Anterior cingulate cortex (tissue), 58 donors: ENCODE measurements at places on chromosomes 6 and 20.

DNA sequence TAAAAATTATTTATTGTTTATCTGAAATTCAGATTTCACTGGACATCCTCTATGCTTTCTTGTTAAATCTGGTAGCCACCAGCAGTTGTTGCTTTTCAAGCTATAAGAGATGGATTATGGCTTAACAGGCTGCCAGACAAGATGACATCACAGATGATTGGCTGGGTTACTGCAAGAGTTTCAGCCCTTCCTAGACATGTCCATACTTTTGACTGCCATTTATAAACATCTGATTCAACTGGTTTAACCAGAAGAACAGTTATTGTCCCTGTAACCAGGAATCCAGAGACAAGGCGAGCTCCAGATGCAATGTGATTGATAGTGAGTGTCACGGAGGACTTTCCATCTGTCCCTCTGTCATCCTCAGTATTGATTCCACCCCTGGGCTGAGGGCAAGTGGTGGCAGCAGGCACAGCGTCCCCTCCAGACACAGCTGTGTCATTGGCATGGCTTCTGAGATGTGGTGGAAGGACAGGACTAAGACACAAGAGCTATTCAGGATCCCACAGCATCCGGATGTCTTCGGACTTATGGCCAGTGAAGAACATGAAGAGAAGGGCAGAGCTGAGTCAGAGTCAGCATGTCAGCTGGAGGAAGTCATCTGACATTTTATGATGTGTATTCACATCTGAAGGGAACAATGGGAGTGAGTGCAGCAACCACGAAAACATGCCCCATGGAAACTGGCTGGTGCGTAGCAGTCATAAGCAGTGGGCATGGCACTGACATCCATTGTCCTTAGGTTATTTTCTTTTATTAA, 284.5 kb upstream of the CDYL start:
- DNase-seq: no peak

DNA sequence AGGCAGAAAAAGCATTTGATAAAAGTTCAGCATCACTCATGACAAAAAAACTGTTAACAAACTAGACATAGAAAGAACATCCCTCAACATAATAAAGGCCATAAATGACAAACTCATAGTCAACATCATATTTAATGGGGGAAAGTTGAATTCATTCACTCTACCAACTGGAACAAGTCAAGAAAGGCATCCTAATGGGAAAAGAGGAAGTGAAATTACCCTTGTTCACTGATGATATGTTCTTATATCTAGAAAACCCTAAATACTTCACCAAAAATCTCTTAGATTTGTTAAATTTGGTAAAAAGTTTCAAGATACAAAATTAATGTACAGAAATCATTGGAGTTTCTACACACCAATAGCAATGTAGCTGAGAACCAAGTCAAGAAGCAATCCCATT, 48.9 kb downstream of the GGTLC1 start:
- no peak for DNase-seq

GRCh38 chr6:24775520-24776058, 852 bp downstream of the GMNN start:
- no peak for DNase-seq

GRCh38 chr6:31118178-31118577, 2.1 kb downstream of the CDSN start:
- DNase-seq: no peak

DNA sequence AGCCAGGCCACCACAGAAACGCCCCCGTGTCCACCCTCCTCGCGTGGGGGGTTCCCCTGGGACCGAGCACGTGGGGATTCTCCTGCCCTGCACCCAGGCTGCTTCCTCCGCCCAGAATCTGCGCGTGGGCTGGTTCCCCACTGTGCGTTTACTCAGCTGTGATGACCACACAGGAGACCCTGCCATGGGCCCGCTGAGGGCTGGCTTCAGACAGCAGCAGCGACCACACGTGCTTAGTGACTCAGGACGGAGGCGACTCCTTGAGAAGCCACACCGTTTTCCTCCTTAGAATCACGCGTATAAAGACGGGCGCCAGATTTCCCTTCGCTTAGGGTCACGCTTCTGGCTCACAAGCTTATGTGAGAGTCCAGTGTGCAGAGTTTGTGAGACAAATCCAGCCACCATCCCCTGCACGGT, 63.9 kb upstream of the PDE10A start:
- no peak for DNase-seq

DNA sequence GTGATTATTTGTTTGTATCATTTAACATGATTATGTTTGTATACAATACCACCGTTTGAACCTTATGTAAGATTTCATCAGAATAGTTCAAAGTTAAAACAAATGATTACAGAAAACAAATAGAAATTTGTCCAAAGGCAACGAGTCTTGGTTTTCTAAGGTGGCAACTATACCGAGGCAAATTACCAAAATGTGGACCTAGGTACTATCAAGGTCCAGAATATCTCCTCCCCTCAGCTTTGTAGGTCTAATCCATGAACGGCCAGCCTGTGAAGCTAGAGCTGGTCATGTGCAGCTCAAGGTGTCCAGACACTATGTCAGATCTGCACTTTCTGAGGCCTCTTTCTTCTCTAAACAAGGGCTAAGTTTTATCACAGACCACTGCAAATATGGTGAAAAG, 151.7 kb upstream of the BEND3 start:
- DNase-seq: no peak

- no peak for DNase-seq
Observed at GRCh38 chr6:46610862-46611553, 41.6 kb downstream of the CYP39A1 start.

DNA sequence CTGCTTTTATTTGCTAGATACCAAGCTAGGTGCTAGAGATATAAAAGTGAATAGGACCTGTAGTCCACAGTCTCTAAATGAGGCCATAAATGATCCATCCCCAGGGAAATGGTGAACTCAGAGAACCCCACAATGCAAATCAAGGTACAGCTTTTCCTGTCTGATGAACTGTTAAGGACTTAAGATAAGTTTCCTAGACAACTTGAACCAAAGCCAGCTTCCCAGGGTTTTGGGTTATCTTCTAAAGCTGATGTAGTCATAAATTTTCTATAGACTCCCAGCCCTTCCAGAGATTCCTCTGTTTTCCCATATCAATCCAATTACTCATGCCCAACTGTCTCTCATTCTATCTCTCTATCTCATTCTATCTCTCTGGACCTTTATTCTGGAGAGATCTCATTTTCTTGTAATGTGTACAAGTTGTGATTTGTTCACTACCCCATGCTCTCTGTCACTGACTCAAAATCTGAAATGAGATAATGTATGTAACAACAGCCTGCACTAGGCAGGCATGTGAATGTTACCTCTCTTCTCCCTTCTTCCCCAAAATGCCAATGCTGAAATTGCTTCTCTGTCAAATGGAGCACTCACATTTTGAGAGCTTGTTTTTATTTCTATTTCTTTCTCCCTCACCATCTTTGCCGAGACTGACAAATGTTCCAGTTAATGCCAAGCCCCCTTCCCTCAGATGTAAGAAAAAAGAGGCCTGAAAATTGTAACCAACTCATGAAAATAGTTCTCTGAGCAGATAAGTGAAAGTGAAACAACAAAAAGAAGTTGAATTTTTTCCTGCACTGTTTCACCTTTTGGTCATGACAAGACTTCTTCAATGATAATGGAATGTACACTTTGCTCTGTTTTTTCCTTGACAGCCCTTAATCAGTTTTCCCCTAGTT, 279.9 kb downstream of the SLC35F1 start:
- DNase-seq: no peak

- DNase-seq: peak; percentile 39
Observed at GRCh38 chr20:53757472-53757913, 163.9 kb upstream of the ZNF217 start.

GRCh38 chr6:51120016-51120415, 301.3 kb downstream of the TFAP2B start:
- no peak for DNase-seq

DNA sequence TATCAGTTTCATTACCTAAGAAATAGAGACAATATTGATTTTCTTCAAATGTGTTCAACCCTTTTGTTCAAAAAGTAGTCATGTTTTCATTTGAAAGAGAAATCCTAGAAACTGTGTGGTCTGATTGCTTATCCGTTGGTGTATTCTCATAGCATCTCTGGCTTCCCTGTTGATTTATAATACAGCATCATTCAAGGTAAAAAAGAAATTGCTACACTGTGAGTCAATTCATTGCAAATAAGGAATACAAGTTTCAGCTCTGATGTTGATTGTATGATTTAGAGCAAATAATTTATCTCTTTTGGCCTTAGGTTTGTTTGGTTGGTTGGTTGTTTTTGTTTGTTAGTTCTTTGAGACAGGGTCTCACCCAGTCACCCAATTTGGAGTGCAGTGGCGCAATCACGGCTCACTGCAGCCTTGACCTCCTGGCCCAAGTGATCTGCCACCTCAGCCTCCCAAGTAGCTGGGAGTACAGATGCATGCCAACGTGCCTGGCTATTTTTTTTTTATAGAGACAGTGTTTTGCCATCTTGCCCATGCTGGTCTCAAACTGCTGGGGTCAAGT, 185.5 kb upstream of the TNFAIP3 start:
- no peak for DNase-seq

DNA sequence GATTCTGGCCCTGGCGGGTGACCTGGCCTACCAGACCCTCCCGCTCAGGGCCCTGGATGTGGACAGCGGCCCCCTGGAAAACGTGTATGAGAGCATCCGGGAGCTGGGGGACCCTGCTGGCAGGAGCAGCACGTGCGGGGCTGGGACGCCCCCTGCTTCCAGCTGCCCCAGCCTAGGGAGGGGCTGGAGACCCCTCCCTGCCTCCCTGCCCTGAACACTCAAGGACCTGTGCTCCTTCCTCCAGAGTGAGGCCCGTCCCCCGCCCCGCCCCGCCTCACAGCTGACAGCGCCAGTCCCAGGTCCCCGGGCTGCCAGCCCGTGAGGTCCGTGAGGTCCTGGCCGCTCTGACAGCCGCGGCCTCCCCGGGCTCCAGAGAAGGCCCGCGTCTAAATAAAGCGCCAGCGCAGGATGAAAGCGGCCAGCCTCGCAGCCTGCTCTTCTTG, 868 bp upstream of the SLC2A4RG start:
- no peak for DNase-seq

DNA sequence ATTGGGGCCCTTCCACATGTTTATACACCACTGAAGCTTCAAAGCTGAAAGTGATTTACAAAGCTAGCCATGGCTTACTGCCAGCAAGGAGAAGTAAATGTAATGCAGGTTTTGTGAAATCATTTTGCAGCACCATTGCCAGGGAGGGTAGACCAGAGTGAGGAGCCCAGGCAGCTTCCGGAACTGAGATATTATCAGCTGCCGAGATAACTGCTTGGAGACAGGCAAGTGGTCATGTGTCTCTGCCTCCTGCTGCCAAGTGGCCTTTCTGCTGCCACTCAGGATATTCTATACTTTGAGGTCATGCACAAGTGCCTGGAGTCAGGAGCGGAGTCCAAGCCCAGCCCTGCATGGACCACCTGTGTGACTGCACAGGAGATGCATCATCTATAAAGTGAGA, 160.2 kb downstream of the SYNDIG1 start:
- no peak for DNase-seq

DNA sequence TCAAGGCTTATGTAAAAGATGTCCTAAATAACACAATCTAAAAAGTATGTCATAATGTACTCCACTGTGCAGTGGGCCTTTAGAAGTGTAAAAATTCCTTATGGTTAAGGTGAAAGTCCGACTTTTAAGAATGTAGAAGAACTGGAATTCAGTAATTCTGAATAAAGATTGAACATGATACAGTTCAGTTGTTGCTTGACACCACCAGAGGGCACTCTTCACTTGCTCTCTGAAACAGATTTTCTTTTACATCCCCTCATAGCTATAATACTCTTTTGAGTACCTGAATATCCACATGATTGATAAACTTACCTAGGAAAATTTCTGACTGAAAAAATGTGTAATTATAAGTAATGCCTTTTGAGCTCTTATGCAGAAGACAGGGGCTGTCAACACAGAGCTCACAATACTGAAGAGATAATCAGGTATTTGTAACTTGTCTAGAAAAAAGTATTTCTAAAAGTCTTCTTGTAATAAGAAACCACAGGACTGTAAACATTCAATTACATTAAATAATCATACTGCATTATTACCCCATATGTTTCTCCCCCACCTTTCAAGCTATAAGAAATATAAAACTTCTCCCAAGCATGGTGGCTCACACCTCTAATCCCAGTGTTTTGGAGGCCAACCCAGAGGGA, 92.1 kb downstream of the POPDC3 start:
- DNase-seq: no peak

DNA sequence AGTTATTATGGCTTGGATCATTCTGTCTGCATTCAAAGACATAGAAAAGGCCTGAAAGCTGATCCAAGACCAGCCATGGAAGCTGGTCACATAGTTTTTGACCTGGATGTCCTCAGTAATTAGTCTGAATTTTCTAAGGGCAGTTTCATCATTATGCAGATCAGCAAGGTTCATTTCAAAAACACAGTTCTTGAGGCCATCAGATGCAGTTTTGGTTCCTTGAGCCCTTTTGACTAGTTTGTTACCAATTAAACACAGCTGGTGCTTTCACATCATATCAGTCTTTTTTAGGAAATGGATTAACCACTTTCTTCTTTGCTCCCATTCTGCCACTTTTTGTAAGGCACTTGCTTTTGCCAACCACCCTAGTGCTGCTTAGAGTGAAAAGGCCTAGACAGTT, 129.4 kb downstream of the NCOA3 start:
- DNase-seq: no peak

DNA sequence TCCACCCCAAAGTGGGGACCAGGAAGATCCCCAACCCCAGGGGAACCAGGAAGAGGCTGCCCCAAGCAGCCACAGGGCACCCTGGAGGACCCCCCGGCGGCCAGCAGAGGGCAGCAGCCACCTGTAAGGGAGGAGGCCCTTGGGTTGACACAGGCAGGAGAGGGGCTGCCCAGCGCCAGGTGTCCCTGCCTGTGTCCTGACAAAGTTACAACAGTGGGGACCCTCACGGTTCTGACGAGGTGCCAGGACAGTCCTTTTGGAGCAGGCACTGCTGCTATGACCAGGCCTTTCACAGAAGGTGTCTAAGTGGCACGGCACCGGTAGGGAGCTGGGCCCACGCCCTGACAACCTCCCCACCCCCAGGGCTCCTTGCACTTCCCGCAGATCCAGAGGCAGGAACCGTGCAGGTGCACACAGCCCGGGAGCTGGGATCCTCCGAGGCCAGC, 176.7 kb downstream of the BMP7 start:
- DNase-seq: peak; percentile 56

DNA sequence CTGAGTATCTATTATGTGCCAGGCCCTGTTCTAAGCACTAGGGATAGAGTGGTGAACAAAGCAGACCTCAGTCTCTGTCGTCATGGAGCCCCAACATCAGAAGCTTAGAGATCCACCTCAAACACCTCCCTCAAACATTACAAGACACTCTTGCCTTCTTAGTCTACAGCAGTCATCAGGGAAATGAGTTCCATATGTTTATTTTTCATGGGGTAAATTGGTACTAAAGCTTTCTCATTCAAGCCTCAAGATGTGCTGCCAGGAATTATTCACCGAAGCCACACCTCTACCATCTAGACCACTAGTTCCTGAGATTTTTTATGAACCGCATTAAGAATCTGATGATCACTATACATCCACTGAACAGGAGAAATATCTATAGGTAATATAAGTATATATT, 59.0 kb upstream of the TFB1M start:
- no peak for DNase-seq

GRCh38 chr20:31606804-31607639, 1.9 kb downstream of the ID1 start:
- DNase-seq: no peak

- no peak for DNase-seq
Observed at GRCh38 chr20:34717230-34718095, 13.3 kb downstream of the TP53INP2 start.

GRCh38 chr20:11849270-11849915, 68.3 kb upstream of the BTBD3 start:
- no peak for DNase-seq

- DNase-seq: no peak
Observed at GRCh38 chr6:143110996-143111395, 50.3 kb downstream of the AIG1 start.

- DNase-seq: no peak
Observed at GRCh38 chr6:159610881-159611280, 82.2 kb downstream of the SOD2 start.
